ENCODE measurements at places on chromosomes 12 and 14.

DNA sequence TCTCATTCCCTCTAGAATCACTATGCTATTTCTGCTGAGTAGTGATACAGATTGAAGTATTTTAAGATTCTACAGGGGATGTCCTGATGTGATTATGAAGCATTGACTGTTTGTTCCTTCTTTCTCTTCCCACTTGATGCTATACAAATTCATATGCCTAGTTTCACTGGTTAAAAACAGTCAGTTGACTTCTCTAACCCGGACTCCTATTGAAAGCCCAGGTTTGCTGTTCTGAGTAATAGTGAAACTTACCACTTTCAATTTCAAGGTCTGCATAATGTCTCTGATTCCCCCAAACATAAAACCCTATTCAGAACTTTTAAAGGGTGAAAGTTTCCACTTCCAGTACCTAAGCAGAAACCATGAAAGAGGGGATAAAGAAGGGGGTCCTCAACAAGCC lies 117.7 kb upstream of the RPL10L start:
- no peak for DNase-seq

- no peak for DNase-seq
These were observed 7.0 kb upstream of the MAP1LC3B2 start for GRCh38 chr12:116551952-116552772.

DNA sequence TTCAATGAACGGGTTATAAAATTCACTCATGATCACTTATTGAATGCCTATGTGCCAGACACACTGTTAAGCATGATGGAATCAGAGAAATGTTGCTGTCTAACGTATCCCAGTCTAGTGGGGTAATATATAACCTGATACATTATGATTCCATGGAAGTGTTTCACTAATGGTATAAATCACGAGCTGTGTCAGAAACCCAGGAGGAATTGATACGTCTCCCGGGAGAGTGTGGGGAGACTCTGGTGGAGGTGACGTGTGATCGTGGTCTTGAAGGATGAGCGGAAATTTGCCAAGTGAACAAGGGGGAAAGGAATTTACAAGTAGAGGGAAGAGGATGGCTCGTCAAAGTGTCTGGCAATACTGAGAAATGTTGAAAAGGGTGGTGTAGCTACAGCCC lies 26.5 kb downstream of the MANSC1 start:
- DNase-seq, result no peak

DNA sequence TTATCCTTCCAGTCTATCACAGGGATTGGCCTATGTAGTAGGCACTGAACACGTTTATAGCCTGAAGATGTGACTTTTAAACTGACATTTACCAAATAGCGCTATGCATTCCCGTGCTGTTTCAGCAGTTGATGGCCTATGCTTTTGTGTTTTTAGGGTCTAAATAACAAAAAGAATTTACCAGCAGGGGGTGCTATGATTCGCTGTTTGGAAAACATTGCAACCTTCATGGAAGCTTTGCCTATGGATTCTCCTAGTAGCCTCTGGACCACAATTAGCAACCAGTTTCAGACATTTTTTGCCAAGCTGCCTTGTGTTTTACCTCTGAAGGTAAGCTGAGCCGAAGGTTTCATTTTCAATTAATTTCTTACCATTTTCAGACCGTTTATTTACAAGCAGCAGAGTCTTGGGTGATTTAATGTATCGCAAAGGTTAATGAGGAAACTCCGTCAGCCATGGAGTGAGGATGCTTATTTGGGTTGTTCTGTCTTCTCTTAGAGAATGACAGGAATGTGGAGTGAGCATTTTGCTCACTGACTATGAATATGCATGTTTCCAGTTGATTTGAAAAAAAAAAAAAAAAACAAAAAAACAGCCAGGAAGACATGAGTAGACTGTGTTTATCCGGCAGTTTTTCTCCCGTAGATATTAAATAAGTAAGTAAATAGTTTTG lies 133.1 kb downstream of the PRIMA1 start:
- DNase-seq, result peak; percentile 34

DNA sequence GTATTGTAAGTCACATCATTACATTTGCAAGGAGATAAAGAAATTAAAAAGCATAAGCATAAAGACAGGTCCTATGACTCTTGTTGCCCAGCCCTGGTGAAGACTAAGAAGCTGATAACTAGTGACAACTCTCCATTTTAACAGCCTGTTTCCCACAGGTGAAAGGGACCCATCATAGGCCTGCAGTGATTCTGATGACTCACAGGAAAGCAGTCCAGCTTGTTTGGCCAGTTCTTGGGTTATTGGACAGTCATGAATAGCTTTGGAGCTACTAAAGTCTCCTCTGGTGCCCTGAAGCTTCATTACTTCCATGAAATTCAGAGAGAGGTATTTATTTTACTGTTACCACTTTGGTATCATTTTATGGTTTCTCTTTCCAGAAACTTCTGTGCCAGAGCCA lies 55.5 kb upstream of the DYRK2 start:
- no peak for DNase-seq

- no peak for DNase-seq
These were observed 368.9 kb upstream of the TMPO start for GRCh38 chr12:98146487-98146886.

- DNase-seq, result no peak
These were observed 11.3 kb downstream of the AMN start for GRCh38 chr14:102933618-102934231.

- no peak for DNase-seq
These were observed 157.1 kb upstream of the GRIN2B start for GRCh38 chr12:14138495-14138894.

GRCh38 chr14:68248481-68249255 lies 429.1 kb downstream of the RAD51B start:
- no peak for DNase-seq

DNA sequence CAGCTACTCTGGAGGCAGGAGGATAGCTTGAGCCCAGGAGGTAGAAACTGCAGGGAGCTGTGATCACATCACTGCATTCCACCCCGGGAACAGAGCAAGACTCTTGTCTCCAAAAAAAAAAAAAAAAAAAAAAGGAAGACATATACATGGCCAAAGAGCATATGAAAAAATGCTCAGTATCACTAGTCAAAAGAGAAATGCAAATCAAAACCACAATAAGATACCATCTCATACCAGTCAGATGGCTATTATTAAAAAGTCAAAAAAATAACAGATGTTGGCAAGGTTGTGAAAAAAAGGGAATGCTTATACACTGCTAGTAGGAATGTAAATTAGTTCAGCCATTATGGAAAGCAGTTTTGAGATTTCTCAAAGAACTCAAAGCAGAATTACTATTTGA lies 174.8 kb upstream of the ATF7IP start:
- DNase-seq, result no peak

DNA sequence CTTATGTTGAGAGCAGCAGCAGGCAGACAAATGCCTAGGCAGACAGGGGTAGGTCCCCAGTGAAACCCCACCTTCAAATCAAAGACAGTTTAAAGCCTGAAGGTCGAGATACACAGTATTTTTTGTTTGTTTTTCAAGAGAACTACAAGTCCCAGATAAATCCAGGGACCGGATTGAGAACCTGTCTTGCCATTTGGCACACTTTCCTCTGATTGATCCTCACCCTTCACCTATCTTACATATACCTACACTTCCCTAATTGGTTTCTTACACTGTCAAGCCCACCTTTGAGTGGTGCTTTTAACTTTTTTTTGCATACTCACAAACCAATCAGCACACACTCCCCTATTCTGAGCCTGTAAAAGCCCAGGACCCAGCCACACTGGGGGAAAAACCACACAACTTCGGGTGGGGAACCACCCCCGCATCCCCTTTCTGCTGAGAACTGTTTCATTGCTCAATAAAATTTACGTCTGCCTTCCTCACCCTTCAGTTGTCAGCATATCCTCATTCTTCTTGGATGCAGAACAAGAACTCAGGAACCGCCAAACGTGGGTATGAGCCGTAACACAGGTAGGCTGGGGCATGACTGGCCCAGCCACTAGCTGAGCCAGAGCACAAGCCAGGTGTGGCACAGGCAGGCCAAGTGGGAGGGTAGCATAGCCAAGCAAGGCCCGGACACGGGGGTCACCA lies 11.1 kb downstream of the DICER1 start:
- DNase-seq, result no peak

- no peak for DNase-seq
These were observed 698 bp downstream of the ACOT6 start for GRCh38 chr14:73613046-73613383.

GRCh38 chr12:27946421-27946820 lies 26.1 kb downstream of the PTHLH start:
- no peak for DNase-seq

GRCh38 chr14:28754209-28754985 lies 12.2 kb upstream of the FOXG1 start:
- DNase-seq, result no peak

DNA sequence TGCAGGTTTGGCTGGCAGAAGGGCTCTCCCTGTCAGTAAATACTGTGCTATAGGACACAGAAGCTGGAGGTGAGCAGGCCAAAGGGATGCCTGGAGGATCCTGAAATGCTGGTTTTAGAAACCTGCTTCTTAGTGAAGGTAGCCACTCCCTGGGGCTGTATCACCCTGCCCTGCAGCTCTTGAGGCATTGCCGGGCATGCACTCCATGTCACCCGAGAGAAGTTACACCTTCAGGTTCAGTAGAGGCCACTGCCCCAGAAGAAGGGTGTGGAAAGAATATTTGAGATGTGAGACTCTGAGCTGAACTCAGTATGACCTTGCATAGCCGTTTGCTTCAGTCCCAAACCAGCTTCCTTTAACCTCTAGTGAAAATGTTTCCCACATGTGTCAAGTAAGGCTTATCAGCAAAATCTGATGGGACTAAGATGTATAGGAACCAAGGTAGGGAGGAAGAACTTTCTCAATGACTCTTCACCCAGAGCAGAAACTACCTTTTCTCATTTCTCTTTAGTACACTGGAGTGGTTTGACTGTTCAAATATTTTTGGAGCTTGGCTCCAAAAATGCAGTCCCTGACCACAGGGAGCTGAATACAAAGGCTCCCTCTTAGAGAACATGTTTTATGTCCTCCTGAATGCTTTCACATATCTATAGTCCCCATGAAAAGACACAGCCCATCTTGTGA lies 164.5 kb upstream of the DYRK2 start:
- DNase-seq, result no peak

DNA sequence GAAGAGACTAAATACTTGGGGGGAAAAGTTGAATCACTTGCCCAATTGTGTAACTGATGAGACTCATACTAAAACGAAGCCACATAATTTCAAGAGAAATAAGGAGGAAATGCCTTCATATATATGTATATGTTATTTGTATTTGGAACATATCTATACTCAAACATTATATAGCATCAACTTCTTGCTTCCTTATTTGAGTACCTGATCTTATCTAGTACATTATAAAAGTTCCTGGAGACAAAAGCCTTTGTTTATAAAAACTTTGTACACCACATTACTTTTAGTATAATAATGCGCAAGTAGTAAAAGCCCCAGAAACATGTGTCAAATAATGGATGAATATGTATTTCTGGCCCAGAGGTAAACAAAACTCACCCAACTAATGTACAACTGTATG lies 92.0 kb downstream of the SLC2A13 start:
- DNase-seq, result no peak

GRCh38 chr12:21891751-21892217 lies 49.4 kb downstream of the ABCC9 start:
- DNase-seq, result no peak

DNA sequence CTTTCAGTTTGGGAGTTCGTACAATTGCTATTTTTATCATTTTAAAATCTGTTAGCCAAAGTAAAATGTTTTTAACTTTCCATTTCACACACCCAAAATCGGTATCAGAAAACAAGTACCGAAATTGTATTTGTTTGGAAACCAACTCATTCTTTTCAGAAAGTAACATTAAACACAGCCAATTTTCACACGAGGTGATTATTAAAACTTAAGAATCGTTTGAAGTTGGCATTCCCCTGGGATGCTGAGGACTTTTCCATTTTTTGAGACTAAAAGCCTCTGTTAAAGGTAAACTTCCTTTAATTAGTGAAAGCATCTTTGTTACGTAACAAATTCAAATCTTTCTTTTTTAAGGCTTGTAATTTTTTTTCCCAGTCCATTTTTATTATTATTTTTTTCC lies 623.0 kb downstream of the VRK1 start:
- DNase-seq, result no peak

DNA sequence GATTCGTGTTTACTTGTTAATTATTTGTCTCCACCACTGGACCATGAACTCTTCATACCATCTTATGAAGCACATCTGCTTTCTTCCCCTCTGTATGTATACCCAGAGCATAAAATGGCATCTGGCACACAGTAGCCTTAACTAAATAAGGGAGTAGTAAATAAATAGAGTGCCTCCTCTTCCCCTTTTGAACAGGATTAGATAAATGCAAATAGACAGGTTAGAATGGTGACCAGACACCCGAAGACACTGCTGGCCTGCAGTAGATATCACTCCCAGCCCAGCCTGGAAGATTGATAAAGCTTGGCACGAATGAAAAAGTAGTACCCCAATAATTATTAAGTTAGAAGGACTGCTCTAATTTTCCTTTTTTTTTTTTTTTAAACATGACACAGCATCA lies 6.9 kb downstream of the GALNT4 start:
- DNase-seq, result no peak

DNA sequence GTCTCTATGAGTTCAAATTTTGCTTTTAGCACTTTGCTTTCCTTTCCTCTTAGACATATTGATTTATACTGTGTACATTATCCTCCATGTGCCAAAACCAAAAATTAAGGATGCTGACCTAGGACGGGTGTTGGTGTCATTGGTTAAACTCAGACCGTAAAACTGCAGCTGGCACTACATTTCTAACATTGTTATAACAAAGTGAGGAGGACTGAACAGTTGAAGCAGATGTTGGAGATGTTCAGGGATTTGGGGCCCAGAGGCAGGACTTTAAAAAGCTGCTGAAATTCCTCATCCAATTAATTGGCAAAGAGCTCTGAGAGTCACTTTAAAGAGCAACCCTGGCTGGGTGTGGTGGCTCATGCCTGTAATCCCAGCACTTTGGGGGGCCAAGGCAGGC lies 72.4 kb downstream of the TMTC1 start:
- no peak for DNase-seq

DNA sequence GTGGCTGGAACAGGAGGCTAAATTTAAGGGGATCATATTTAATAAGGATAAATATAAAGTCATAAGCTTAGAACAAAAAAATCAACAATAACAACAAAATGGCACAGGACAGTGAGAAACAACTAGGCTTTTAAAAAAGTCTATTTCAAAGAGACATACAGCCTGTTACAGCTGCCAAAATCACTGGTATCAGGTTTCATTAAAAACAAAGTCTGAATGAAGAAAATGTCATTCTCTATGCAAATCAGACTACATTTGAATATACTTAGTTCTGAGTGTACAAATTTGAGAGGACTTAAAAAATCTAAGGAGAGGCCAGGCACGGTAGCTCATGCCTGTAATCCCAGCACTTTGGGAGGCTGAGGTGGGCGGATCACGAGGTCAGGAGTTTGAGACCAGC lies 44.0 kb downstream of the TFCP2 start:
- no peak for DNase-seq

- no peak for DNase-seq
These were observed 472.9 kb downstream of the NOVA1 start for GRCh38 chr14:26124896-26125438.

- DNase-seq, result no peak
These were observed 3.5 kb downstream of the GLT1D1 start for GRCh38 chr12:128856791-128857078.

DNA sequence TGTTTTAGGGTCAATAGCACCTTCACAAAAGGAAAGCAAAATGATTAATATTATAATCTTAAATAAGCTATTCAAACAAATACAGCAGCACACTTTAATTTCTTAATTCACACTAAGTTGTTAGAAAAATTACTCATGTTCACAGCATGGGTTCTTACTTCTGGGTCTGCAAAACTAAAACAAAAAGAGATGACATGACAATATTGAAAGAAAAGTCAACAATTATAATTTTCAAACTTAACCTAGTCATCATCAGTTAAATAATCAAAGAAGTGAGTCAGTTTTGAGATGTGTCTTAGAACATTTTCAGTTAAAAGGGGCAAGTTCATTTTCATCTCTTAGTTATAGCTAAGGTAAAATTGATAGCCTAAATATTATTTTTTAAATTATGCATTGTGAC lies 47.7 kb upstream of the RMST start:
- no peak for DNase-seq

All from caudate nucleus (tissue), 63 donors.